Stimulated activated CD8-positive, alpha-beta memory T cell treated with anti-CD3 and anti-CD28 coated beads, Interleukin-4, amount 100 ng/mL, for 4 hours (primary cell): ENCODE measurements at places on chromosomes 2 and 18.

DNA sequence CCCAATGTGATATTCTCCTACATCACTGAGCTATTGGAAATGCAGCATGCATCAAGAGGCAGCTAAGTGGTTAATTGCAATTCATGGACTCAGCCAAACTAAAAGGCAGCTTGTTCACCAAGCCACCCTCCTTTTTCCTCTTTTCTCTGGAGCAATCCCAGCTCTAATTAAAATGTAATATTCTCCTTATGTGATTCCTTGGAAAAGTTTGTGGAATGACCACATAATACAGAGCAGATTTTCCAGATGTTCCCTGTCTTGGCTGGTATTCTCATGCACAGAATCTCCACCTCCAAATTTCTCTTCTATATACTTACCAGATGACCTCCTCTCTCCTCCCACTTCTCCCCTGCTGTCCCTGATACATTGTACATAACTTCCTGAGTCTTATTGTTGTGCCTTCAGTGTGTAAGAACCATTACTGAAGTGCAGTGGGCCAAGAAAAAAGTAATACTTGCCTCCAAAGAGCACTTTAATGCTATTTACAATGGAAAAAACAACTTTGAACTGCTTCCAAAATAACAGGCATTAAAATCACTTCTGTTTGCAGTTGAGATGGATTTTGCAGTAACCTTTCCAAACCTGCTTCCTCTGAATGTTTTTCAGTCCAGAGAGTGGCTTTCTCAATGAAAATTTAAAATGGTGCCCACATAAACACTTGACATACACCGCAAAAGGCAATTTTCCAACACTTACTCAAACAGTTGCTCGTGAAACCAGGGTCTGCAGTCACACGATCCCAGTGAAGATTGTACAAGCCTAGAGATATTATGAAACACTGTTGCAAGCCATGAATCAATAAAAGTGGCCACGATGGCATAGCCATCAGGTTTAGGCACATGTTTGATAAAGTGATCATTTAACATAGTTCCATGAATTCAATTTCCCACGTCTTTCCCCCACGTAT, 258.0 kb downstream of the MTX2 start:
- DNase-seq, result no peak

GRCh38 chr2:139480161-139480650, 700.0 kb upstream of the NXPH2 start:
- DNase-seq, result no peak

DNA sequence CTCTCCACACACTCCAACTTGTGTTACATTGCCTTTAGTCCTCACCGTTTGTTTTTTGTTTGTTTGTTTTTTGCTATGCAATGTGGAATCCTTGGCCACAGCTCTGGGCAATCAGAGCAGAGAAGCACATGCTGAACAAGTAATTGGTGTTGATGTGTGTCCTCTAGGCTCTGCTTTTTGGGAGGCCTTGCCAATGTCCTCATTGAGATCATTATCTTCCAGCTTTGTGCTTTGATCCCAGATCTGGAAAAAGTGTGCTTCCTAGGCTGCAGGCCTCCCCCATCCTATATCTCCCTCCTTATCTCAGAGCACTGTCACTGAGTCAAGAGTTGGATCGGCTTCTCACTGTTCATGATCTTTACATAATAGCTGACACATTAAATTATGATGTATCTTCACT, 25.9 kb downstream of the OSR1 start:
- no peak for DNase-seq

DNA sequence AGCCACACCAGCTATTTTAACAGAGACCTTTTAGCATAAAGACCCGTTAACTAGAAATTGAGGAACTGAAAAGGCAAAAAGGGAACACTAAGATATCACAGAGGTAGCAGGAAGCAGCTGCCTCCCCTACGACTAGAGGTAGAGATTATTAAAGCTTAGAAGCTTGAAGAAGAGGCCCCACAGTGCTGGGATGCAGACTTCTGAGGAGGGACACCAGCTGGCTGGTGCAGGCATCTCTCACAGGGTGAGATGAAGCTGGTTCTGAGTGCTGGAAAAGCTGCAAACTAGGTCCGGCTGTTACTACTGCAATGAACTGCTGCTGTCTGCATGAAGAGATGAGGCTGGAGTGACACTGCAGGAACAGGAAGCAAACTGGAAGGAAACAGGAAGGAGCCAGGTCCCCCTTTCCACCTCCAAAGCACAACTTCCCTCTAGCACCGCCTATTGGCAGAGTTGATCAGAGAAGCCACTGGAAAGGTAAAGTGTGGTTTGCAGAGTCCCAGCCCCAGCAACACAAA, 61.2 kb upstream of the MRPS9 start:
- DNase-seq, result no peak

DNA sequence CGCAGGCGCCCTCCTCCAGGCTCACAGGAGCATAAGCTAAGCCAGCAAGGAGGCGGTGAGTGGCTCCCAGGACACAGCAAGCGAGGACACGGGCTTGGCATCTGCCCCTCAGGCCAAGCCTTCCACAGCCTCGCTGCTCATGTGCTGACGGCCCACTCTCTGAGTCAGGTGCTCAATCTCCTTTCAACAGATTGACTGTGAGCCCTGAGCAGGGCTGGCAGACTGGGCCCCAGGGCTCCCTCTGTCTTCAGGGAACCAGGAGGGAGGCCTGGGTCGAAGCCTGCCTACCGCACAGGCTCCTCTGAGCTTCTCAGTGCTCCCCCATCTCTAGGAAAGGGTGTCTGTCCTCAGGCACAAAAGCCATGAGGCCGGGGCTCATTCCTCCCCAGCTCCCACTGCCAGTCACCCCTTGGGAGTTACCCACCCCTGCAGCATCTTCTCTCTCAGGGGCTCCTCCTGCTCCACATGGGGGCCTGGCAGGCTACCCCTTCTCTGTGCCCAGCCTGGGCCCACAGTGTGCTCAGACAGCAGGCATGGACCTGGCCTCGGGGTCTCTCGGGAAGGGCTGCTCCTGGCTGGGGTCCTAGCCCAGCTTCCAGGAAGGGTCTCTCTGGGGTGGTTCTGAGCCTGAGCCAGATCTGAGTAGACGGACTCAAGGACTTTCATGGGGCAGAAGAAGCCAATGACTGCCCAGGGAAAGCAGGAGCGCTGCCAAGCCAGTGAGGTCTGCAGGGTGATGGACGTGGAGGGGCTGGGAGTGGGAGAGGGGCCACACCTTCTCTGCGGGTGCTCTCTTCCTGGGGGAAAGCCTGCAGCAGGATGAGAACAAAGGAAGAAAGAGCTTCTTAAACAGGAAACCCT, 138.0 kb upstream of the GPC1 start:
- DNase-seq, result no peak

DNA sequence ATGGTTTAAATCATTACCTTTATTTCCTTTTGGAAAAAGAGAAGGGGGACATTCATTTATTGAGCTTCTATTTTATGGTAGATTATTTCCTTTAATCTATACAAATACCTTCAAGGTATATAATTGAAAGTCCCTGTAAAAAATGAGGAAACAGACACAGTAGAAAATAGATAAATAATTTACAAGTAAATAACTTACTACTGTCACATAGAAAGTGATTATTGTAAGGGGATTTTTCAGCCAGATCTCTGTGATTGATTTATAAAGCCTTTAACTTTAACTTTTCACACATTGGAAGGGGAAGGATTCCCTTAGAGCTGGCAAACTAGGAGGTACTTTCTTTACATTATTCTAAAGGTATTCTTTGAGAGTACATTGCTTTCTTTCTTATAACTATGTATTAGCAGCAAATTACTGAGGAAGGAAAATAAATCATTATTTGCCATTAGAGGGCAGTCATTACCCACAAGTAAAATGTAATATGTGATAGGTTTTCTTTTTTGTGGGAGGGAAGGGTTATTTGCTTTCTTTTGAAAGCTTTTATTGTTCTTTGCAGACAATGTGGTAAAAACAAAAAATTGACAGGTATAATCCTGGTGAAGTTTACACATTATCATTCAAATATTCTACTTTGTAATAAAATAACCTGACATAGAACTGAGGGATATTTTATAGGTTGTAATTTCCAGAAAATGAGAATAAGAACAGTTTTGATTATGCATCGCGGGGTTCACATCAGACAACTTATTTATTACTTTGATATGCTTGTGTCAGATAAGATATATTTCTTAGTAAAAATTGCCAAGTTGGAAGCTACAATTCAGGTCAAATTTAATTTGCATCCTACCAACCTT, 24.8 kb upstream of the RPE start:
- DNase-seq, result no peak

- no peak for DNase-seq
Measured at GRCh38 chr2:128389388-128390086, 70.9 kb upstream of the HS6ST1 start.

- no peak for DNase-seq
Measured at GRCh38 chr2:66432801-66433694, 1.9 kb upstream of the MEIS1 start.

- no peak for DNase-seq
Measured at GRCh38 chr2:77087987-77088414, 434.2 kb downstream of the LRRTM4 start.

- no peak for DNase-seq
Measured at GRCh38 chr2:188478724-188479123, 187.1 kb downstream of the GULP1 start.

- no peak for DNase-seq
Measured at GRCh38 chr18:56902653-56903052, 244.2 kb upstream of the BOD1L2 start.

- DNase-seq, result no peak
Measured at GRCh38 chr18:50902797-50903196, 23.9 kb downstream of the ME2 start.

GRCh38 chr2:181058378-181059269, 78.2 kb downstream of the UBE2E3 start:
- no peak for DNase-seq

DNA sequence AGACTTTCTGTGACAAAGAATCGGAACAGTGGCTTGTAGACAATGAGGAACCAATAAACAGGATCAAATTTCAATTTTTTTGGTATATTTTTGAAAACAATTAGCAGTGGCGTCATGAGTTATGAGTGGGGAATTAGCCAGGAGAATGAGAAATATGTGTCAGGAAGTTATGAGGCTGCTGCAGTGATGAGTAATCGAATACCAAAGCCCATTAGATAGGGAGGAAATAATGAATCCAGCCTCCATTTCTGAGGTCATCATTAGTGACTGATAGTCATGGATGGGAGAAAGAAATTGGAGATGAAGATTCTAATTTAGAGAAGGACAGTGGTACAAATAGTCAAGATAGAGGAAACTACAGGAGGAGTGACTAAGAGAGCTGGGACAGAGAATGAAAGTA, 673.1 kb upstream of the VRK2 start:
- DNase-seq, result no peak

GRCh38 chr2:214747992-214748391, 61.5 kb downstream of the BARD1 start:
- no peak for DNase-seq

DNA sequence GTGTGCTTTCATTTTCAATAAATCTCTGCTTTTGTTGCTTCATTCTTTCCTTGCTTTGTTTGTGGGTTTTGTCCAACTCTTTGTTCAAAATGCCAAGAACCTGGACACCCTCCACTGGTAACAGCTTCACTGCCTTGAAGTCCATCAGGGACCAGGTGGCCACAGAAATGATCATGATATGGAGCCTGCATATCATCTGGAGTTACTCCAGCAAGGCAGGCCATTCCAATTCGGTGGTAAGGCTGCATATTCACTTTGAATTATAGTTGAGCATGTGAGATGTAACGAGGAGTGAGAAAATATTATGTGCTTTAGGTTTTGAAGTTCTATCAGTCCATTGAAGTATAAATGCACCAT, 26.3 kb upstream of the SPATA3 start:
- no peak for DNase-seq

- DNase-seq, result no peak
Measured at GRCh38 chr2:229653531-229653930, 60.8 kb downstream of the DNER start.
